ENCODE measurements at places on chromosomes 6 and 20. TPM values are rescaled to one million over a fixed set of nuclear protein-coding genes. Genes with fewer than 3 reads are reported as not detected.

DNA sequence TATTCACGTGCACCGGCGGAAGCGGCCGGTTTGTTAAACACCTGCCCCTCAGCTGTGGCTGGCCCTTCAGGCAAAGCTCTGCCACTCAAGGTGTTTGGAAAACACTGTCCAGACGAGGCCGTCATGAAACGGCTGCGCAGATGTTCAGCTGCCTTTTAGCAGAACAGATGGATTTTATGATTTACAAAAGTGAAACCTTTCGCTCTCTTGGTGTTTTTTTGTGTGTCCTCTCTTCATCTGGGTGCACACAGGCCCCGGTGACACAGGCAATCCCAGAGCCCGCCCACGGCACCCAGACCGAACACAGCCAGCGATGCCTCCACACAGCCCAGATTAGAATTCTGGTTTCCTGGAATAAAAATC, 397.0 kb downstream of the SMOC2 start:
- DNase-seq, result no peak

Gene SLC13A3
- polyA plus RNA-seq, result 24.8 TPM

DNA sequence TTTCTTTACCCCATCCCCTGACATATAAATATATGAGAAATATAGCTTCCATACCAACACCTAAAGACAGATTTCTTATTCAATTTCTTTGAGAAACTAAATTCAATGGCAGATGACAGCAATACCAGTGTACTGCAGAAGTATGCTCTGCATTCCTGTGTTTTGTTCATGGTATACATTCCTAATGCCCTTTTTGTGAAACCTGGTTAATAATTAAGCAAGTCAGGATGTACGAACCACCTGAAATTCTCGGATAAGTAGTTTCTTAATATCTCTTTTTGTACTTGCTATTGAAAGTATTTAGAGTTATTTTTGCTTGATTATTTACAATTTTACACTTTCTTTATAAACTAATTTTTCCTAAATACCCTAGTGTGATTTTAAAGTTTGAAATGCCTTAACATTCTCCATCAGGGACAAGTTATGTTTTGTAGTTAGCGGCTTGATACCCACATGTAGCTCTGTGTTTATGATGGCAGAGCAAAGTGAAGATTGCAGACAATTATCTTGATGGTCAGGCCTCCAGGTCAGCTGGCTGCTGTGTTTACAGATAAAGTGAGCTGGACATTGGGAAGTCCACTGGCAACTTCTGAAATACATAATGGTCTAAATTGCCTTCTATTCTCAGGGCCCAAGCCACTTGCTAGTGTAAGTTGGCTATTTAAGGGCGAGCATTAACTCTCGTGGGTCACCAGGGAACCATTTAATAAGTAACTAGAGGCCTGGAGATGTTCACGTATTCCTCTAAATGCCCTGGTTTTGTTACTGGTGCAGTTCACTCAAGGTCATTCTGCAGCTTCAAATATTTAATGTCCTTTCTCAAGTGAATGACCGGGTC, 58.2 kb downstream of the PLCB1 start:
- DNase-seq, result no peak

DNA sequence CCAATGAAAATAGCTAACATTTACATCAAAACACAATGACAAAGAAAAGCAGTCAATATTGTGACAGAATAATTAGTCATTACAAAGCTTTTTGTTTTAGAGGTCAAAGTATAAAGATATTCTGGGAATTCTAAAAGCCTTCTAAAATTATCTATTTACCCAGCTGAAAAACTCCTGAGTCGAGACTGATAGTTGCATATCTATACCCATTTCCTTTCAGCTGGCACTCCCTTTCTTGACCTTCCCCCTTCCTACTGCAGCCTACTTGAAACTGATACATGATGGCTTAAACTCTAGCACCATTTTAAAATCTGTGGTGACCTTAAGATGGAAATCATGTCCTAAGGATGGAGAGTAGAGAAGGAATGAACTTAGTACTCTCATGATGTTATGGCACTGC, 38.6 kb downstream of the LMBRD1 start:
- no peak for DNase-seq

DNA sequence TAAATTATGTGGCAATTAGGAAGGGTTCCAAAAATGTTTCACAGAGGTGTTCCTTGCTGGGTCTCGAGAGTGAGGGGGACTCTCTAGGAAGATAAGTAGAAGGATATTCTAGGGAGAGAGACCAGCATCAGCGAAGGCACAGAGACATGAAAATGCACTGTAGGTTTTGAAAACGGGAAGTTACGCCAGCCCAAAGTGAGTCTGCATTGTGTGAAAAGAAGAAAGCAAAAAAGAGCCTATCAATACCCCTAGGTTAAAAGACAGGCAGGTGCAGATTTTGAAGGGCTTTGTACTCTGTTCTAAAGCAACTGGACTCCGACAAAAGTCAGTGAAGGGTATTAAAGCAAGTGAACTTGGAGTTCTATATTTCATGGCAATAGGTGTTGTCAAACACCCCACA, 25.7 kb upstream of the MRAP2 start:
- no peak for DNase-seq

Gene SPAG4
- polyA plus RNA-seq, result 8.1 TPM

GRCh38 chr20:7855545-7855944, 84.7 kb downstream of the HAO1 start:
- no peak for DNase-seq

DNA sequence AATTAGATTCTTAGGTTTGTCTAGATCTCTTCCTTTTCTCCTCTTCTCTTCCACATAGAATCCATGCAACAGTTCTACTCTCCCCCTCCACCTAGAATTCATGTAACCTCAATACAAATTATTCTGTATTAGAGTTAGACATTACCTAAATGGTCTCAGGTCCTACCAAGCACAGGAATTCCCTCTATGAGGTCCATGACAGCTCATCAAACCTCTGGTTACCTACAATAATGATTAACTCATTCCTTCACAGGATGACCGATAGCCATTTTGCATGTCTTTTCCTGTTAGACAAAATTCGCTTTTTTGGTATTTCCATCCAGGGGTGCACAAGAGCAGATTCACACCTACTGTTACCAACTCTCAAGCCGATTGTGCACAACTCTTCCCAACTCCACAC, 27.4 kb upstream of the BMP2 start:
- DNase-seq, result no peak

DNA sequence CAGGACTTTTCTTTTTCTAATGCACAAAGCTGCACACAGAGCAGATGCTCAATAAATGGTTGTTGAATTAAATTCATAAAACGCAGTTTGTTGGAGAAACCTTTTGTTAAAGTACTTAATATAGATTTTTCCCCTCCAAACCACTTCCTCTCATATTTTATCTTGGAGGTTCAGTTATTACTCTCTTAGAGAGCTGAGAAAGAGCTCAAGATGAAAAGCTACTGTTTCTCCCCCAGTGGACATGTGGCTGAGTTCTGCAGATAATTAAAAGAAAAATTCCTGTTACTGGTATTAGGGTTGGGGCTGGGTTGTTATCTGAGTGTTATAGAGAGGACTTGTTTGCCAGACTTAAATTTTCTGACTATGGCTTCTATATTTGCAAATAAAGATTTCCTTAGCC, 294.0 kb downstream of the TBC1D7 start:
- DNase-seq, result no peak

All from renal cortex interstitium (tissue), 15 donors.